ENCODE measurements at places on chromosomes 6 and 20.

GRCh38 chr6:12861603-12862002 lies 145.0 kb downstream of the PHACTR1 start:
- DNase-seq: no peak

- no peak for DNase-seq
These were observed 108.8 kb upstream of the HEY2 start for GRCh38 chr6:125640441-125641150.

- DNase-seq: no peak
These were observed 1.9 kb downstream of the PNRC1 start for GRCh38 chr6:89082486-89082891.

DNA sequence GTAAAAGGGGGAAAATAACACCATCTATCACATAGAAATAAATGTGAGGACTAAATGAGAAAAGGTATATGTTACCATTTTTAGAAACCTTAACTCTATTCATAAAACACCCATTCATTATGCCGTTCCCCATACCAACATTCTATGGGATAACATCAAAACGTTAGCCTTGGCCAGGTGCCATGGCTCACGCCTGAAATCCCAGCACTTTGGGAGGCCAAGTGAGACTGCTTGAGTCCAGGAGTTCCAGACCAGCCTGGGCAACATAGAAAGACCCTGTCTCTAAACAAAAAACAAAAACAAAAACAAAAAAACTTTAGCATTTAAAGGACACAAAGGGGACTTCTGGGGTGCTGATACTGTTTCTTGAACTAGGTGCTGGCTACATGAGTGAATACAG lies 1.3 kb downstream of the PIGU start:
- DNase-seq: no peak

DNA sequence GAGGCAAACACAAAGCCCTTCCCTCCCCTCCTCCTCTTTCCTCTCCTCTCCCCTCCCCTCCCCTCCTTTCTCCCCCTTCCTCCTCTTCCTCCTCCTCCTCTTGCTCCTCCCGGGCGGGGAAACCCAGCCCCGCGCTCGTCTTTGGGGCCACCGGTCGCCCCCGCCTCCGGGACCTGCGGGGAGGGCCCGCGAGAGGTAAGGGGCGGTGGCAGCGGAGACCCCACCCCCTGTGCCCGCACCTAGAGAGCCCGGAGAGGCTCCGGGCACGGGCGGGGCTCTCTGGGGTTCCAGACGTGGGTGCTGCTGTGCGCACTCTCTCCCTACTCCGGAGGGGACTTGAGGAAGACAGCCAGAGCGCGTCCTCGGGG lies at the start of gene RIN2:
RIN2 (plus strand) TSS at position 126 of the 368 bp plus-strand sequence. CDS start 131,344 bp downstream, outside the sequence.
- DNase-seq: no peak

GRCh38 chr6:139028215-139028657 lies 309 bp upstream of the ABRACL start:
- no peak for DNase-seq

DNA sequence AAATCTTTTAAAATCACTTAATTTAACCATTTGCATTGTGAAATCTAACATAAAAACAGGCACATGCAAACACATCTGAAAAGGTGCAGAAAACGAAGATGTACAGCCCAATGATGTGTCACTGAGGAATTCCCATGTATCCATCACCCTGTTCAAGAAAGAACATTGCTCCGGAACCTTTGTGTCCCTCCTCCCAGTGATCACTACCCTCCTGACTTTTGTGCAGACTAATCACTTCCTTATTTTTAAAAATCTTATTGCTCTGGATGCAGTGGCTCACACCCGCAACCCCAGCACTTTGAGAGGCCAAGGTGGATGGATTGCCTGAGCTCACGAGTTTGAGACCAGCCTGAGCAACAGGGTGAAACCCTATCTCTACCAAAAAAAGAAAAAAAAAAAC lies 14.6 kb downstream of the GINS1 start:
- DNase-seq: no peak

DNA sequence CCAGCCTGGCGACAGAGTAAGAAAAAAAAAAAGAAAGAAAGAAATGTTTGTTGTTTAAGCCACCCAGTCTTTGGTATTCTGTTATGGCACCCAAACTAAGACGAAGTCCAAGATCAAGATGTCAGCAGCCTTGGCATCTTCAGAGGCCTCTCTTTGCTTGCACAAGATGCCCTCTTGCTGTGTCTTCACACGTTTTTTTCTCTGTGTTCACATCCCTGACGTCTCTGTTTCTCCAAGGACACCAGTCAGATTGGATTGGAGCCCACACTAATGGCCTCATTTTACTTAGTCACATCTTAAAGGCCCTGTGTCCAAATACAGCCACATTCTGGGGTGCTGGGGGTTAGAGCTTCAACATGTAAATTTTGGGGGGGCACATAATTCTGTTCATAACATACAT lies 380.9 kb downstream of the GJA1 start:
- DNase-seq: no peak

DNA sequence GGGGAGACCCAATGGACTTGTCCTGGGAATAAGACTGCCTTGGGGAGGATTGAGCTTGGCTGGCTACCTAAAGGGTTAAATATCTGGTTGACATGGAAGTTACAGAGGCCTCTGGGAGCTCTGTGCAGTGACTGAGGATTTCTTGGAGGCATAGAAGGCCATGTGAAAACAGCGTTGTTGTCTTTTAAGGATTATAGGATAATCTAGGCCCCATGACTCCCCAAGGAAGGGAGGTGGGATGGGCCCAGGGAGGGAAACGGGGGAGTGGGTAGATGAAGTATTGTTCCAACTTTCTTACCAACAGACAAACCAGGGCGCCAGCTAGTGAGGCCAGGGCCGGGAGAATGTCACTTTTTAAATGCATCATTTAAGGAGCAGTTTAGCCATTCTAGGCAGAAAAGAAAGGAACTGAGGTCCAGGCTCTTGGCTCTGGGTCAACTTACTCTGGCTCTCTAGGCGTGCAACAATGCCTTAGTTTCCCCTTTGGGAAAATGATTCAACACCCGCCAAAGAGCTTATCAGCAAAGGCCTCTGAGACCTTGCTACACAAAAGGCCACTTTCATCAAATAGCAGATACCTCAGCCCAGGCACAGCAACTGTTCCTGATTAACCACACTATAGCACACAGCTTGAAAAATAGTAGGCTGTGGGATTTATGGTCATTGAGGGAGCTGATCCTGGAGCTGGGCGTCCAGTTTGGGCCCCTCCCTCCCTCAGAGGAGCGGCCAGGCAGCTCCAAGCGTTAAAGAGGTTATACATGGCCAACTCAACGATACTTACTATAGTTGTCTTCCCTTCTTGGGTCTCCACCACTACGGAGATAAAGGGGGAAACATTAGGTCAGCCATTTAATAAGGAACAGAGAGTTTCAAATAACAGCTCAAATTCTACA lies 7.0 kb downstream of the MRPS18A start:
- no peak for DNase-seq

DNA sequence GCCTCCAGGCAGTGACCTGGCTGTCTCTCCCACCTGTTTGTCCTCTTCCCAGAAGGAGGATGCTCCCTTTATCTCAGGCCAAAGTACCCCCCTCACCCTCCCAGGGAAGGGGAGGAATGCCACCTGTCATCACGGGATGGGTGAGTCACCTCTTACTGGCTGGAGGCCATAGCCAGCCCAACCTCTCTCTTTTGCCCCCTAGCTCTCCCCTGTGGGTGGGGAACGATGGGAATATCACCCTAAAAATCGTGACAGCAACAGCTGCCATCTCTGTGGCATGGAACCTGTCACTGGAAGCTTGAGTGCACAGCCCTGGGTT lies 137.5 kb upstream of the PTPN1 start:
- no peak for DNase-seq

DNA sequence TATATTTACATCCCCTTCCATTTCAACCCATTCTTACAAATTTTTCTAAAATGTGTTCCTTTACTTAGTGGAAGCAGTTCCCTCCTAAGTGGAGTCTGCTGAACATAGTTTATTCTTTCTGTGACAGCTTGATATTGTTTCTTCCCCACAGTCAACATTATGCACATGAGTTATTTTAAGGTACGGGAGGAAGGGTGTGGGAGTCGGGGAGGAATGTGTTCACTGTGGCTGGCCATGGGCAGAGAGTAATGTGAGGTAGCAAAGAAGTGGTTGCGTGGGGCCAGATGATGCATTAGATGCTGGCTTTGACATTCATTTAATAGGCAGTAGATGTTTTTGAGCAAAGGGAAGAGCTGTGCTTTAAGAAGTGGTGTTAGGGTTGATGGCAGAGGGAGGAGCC lies 98.5 kb downstream of the ARMC2 start:
- DNase-seq: no peak

DNA sequence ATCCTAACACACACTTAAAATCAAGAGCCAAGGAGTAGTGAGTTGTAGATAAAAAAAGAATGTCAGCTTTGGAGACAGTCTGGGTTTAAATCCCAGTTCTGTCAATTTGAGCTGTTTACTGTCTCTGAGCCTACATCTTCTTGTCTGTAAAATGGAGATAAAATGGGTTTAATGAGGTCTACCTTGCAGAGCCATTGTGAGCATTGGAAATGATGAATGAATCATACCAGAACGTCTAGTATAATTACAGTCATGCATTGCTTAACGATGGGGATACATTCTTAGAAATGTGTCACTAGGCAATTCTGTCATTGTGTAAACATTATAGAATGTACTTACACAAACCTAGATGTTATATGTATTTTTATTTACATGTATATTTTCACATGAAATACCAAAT lies 17.6 kb upstream of the SGK2 start:
- DNase-seq: no peak

DNA sequence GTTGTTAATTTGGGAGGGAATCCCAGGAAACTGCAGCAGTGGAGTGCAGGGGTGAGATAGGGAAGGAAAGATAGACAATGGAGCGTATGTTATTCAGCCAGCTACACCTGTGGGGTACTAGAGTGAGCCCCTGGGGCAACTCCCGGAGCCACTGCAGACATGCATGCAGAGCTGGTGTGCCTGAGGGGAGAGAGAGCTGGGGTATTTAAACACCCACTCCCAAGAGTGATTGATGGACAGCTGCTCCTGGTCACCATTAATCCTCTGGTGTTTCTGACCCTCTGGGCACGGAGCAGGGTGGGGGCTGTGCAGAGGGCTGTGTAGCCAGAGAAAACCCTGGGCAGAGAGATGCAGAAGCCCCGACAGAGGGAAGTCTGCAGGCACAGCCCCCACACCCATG lies 146.7 kb upstream of the CDH4 start:
- no peak for DNase-seq

DNA sequence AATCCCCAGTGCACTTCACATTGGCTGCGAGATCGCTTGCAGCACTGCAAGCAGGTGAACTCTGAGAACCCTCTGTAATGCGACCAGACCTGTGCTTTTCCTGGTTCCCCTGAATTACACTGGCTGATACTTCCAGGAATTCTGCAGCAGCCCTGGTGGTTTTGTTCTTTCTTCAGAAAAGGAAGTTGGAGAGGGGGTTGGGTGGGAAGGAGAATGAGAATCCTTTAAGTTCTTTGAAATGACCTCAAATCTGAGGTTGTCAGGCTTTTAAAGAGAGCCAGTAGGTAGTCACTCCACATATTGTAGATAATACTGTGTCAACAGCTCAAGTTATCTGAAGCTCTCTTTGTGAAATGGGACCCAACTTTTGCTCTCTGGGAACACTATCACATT lies 62.4 kb downstream of the GCNT2 start:
- DNase-seq: no peak

DNA sequence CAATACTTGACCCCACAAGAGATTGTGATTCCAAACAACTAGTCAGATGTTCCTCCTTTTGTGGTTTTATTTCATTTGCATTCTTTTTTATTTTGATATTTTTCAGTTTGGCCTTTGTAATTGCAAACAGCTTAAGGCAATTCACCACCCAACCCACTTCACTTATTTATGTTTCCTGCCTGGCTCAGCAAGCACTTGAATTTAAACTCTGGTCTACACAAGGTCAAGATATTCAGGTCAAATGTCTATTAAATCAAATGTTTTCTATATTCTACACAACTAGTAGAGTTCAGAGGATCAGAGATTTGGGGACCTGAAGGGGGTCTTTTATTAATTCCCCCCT lies 100.1 kb downstream of the SGK1 start:
- DNase-seq: no peak

DNA sequence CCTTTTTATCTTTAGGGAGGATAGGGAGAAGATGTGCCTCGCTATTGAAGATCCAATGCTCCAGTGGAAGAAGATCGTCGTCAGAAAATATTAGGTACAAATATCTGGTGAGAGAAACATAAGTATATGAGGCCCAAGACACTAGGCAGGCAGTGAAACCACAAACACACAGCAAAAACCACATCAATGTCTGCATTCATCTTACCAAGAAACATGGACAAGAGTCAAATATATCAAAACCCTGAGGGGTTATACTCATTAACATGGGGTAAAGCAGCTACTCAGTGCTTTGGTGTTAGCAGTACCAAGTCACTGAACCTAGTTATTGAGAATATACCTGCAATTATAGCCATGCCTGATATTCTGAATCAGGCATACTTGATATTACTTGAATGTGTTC lies 101.4 kb upstream of the FAM184A start:
- DNase-seq: no peak

- no peak for DNase-seq
These were observed 4.6 kb upstream of the REV3L start for GRCh38 chr6:111487661-111488060.

DNA sequence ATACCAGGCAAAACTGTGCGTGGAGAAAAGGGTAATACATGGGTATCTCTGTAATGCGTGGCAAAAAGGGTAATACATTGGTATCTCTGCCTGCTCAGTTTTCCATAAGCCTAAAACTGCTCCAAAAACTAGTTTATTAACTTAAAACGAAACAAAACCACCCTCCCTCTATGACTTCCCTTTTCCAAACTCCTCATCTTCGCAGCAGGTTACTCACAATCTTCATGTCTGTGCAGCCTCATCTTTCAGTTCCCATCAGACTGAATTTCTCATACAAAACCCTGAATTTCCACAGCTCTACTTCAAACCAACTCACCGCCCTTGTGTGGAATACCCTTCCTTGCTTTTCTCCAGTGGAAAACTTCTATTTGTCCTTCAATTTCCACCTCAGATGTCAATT lies 199.4 kb downstream of the PHACTR1 start:
- no peak for DNase-seq

DNA sequence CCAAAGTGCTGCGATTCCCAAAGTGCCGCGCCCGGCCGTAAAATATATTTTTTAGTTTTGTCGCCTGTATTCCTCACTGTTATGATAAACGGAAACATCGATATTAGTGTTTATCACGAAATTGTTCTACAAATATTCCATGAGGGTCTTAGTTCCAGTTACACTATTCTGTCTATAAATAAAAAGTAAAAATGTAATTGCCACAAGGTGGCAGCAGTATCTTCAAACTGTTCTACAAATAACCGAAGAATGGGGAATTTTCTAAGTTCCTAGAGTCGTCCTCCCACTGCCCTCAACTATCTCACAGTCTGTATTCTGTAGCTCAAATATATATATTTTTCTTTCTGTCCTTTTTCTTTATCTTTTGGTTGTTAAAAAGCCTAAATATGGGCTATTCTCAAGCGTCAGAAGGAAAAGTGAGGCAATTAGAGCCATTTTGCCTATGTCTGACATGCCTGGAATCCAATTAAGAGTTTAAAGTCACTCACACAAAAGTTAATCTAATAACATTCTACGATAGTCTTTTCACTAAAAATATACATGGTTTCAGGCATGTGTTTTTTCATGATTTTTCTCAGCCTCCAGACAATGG lies 14.2 kb upstream of the FAM162B start:
- peak; percentile 54 for DNase-seq

GRCh38 chr20:35954907-35955251 lies 577 bp upstream of the SCAND1 start:
- peak; percentile 87 for DNase-seq

Data from SW 1271 (cell line).